ENCODE measurements at places on chromosomes 16 and 17.

DNA sequence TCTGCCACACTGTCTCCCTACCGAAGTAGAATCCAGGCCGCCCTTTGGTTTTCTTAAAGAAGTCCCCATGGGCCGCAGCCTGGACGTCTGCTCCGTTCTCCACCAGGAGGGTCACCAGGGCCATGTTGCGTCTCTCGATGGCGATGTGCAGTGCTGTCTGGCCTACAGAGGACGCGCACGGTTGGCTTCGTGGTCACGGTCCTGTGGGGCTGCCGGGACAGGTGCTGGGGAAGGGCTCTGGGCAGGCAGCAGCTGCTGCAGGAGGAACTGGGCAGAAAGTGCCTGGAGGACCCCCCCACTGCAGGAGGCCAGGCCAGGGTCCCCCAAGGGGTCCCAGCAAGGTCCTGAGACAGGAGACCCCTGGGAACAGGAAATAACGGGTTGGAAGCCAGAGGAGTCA lies 19.0 kb downstream of the TRPV1 start:
- no peak for DNase-seq

DNA sequence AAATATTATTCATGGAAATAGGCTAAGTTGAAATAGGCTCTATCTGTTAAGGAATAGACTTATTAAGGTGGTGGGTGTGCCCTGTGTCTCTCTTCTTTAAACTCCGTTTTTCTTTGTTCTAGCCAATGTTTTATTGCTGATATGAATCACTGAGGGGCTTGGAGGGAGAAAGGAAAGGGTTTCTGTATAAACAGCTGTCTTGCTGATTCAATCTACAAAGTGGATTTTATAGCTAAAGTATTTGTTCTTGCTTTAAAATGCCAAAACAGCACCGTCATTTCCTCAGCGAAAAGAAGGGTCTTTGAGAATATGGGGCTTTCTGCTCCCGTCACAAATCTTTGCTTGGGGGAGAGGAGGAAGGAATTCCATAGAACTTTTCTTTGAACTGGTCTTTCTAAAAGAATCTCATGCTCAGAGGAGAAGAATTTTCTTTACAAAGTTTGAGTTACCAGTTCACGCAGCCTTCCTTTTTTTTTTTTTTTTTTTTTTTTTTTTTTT lies 39.3 kb downstream of the MSI2 start:
- no peak for DNase-seq

GRCh38 chr17:57391857-57392471 lies 135.6 kb downstream of the MSI2 start:
- no peak for DNase-seq

- no peak for DNase-seq
Measured at GRCh38 chr16:17331071-17331607, 139.6 kb downstream of the XYLT1 start.

GRCh38 chr16:80066805-80067580 lies 466.5 kb upstream of the MAF start:
- no peak for DNase-seq

DNA sequence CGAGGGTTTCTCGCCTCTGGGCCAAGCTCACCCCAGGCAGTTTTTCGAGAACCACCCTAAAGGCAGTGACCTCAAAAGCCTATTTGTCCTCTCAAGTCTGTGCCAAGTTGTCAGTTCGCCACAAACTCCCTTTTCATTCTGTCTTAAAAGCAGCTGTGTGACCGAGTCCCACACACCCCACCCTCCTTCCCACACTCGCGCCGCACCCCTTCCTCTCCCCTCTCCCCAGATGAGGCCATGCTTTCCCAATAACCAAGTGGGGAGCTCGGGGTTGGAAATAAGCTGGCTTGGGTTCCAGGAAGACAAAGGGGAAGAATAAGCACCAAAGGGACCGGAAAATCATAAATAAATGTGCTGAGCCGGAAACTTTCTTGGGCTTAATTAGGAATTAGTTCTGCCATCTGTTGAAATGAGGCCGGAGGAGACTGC lies 36.7 kb downstream of the GRIN2C start:
- no peak for DNase-seq

- peak; percentile 51 for DNase-seq
Measured at GRCh38 chr16:57618296-57619132, 9.9 kb upstream of the ADGRG1 start.

Measured in COR-L47 (cell line).